Aorta (tissue), 5 donors: ENCODE measurements at places on chromosomes 4 and X.

- no peaks in the 10 kb centered on the region for H3K4me1 ChIP-seq
- H3K27me3 ChIP-seq, result no peaks in the 10 kb centered on the region
- H3K4me3 ChIP-seq, result no peak overlapping the region
- no peaks in the 10 kb centered on the region for H3K36me3 ChIP-seq
Observed at GRCh38 chr4:61442936-61443335, 242.8 kb downstream of the ADGRL3 start.

DNA sequence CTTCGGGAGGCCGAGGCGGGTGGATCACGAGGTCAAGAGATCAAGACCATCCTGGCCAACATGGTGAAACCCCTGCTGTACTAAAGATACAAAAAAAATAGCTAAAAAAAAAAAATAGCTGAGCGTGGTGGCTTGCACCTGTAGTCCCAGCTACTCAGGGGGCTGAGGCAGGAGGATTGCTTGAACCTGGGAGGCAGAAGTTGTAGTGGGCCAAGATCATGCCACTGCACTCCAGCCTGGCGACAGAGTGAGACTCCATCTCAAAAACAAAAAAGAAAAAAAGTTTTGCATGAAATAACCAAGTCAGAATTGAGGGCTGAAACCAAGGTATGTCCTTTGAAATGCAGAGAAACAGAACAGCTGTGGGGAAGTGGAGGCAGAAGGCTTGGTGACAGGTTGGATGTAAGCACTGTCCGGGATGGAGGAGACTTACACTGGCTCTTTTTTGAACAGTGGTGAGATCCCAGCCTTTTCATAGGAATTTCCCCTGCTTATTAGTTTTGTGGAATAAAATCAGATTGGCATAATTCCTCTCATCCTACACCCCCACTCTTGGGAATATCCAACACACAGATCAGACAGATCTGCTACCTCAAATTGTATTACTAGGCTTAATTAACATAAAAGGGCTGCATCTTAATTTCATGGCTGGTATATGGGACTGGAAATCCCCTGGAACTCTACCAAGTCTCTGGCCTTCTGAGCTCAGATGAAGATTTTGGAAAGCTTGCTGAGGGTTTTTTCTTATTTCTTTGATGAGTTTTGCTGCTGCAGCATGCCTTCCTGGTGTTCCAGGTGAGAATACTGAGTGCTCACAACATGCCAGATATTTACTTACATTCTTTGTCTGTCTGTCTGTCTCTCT lies 18.8 kb upstream of the C4orf36 start:
- H3K36me3 ChIP-seq, result no peaks in the 10 kb centered on the region
- no peak for DNase-seq
- no peak overlapping the region for H3K4me3 ChIP-seq
- no peaks in the 10 kb centered on the region for H3K27me3 ChIP-seq
- no peaks in the 10 kb centered on the region for H3K4me1 ChIP-seq
- H3K27ac ChIP-seq, result no peak overlapping the region

DNA sequence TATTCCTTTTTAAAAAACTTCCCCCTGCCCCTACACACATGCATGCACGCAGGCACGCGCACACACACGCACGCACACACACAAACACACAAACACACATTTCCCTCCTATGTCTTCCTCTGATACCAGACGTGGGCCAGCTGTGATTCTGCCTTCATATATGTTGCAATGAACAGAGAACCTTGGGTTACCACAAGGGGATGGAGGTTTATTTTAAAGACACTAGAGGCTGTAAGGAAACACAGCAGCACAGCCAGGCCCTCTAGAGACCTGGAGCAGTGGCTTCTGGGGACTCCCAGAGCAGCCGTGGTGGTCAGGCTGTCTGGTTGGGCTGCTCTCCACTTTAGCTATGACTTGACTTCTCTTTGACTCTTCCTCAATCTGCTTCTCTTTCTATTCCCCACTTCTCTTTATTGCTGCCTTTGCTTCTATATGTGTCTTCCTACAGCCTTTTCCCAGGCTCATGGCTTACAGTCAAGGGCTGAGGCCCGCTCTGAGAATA lies 3.2 kb upstream of the TLR10 start:
- peak; percentile 70 for DNase-seq
- no peaks in the 10 kb centered on the region for H3K27me3 ChIP-seq
- H3K27ac ChIP-seq, result no peak overlapping the region

DNA sequence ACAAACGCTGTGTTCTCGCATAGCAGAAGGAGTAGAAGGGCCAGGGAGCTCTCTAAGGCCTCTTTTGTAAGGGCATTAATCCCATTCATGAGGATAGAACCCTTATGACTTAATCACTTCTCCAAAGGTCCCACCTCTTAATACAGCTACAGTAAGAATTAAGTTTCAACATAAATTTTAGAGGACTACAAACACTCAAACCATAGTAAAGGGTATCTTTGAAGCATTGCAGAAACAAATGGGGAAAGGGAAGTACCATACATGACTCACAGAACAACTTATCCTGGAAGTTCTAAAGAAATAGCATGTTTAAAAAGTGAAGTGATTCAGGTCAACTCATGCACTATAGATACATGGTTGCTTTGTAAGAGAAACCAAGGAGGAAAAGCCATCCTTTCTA lies 680.8 kb downstream of the RPA4 start:
- no peaks in the 10 kb centered on the region for H3K27me3 ChIP-seq
- no peaks in the 10 kb centered on the region for H3K4me1 ChIP-seq
- H3K4me3 ChIP-seq, result no peak overlapping the region
- DNase-seq, result no peak
- no peak overlapping the region for H3K27ac ChIP-seq

- no peaks in the 10 kb centered on the region for H3K27me3 ChIP-seq
- H3K36me3 ChIP-seq, result no peaks in the 10 kb centered on the region
- no peak for DNase-seq
- H3K4me3 ChIP-seq, result no peak overlapping the region
Observed at GRCh38 chrX:10929747-10930146, 181.4 kb upstream of the HCCS start.
